ENCODE measurements at places on chromosomes 16 and 17.

GRCh38 chr17:59331929-59332748 is 684 bp downstream of the YPEL2 start:
- no peak for DNase-seq

- no peak for DNase-seq
These were observed 213.9 kb downstream of the MRTFB start for GRCh38 chr16:14284930-14285512.

DNA sequence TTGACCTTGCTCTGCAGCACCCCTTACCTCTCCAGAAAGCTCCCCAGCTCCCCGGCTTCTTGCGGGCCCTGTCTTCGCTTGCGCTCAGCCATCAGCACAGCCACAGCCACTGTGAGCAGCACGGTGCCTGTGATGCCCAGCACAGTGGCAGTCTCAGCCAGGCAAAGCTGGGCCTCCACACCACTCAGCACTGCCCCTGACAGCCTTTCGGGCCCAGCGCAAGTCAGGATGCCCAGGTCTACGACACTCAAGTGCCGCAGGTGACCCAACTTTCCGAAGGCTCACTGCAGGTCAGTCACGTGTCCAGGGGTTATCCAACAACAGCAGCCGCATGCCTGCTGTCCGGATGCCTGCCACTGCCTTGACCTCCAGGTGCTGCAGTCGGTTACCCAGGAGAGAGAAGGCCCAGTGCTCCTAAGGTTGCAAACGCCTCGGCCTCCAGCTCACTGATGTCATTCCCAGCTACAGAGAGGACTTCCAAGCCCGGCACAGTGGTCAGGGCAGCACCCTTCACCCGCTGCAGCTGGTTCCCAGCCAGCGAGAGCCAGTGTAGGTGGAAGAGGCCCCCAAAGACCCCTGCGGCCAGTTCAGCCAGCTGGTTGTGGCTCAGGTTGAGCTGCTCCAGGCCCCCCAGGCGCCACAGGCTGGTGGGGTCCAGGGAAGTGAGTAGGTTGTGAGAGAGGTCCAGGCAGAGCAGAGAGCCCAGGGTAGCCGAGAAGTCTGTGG is 8.9 kb upstream of the TMEM101 start:
- DNase-seq, result no peak

GRCh38 chr16:705431-706188 is at the start of gene FBXL16:
FBXL16 (minus strand) TSS chr16:705801; CDS start chr16:697405, 8,396 bp downstream.
- DNase-seq, result no peak

GRCh38 chr17:13597723-13598347 is 3.9 kb downstream of the HS3ST3A1 start:
- no peak for DNase-seq

DNA sequence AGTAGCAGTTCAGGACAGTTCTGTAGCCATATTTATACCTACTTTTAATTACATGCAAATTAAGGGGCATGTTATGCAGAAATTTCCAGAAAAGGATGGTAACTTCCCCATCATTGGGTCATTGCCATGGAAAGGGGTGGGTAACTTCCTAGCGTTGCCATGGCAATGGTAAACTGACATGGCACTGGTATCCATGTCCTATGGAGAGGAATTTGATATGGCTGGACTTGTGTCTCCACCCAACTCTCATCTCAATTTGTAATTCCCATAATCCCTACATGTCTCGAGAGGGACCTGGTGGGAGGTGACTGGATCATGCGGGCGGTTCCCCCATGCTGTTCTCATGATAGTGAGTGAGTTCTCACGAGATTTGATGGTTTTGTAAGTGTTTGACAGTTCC is 35.6 kb upstream of the CACNG4 start:
- no peak for DNase-seq

- no peak for DNase-seq
These were observed 23.2 kb downstream of the DYNC1LI2 start for GRCh38 chr16:66728117-66728787.

DNA sequence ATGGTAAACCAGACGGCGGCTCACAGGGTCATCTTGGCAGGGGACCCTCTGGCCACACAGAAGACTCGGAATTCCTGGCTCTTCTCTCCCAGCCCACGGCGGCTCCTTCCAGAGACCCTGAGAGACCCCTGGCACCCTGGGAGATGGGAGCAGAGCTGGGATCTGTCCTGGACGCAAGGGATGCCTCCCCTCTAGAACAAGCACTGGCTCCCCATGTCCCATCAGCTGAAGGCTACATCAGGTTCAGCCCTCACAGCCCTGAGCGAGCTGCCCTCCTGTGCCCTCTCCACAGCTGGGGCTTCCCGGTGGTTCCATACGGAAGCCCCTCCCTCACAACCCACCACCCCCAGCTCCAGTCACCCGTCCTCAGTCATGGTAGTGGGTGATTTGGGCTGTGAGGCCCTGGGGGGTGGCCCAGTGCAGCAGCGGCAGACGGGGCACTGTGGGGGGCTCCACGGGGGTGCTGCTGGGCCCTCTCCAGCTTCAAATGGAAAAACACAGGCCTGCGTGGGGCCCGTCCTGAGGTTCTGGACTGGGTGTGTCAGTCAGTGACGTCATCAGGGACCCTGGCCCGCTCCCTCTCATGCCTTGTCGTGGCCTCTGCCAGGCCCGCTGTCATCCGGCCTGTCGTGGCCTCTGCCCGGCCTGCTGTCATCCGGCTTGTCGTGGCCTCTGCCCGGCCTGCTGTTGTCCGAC is 13.0 kb upstream of the CBFA2T3 start:
- no peak for DNase-seq

DNA sequence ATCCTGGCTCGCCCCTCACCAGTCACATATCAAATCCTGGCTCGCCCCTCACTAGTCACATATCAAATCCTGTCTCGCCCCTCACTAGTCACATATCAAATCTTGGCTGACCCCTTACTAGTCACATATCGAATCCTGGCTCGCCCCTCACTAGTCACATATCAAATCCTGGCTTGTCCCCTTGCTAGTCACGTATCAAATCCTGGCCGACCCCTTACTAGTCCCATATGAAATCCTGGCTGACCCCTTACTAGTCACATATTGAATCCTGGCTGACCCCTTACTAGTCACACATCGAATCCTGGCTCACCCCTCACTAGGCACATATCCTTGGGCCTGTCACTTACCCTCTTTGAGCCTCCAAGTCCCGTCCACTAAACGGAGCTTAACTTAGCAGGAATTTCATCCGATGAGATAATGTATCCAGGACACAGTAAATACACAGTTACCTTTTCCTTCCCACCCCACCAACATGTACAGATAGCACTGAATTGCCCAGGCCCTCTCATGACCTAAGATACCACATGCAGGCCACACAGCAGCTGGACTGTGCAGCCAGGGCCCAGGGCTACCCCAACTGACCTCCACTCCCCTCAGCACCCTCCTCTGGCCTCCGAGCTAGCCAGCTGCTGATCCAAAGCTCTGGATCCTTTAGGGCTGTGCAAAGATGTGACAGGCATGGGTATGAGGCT is 157.8 kb upstream of the RPH3AL start:
- DNase-seq, result no peak

- DNase-seq, result no peak
These were observed 399.1 kb upstream of the CDH5 start for GRCh38 chr16:65967376-65967775.

- DNase-seq, result no peak
These were observed 2.0 kb downstream of the RHBDF2 start for GRCh38 chr17:76499267-76499667.

DNA sequence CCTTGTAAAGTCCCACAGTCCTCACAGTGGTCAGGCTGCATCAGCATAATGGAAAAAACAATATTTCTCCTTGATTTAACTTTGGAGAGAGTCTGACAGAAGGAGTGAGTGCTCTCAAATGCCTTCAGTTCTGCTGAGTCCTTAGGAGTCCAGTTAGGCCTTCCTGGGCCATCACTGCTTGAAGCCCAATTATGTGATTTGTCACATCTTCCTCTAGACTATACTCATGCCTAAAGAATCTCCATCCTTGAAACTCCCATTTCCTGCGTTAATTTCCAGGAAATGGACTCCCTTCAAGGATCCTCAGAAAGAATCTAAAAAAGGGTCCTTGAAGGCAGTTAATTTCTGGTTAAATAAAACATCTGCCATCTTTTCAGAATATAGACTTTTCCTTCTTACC is 52.8 kb downstream of the SLFN5 start:
- DNase-seq, result no peak

DNA sequence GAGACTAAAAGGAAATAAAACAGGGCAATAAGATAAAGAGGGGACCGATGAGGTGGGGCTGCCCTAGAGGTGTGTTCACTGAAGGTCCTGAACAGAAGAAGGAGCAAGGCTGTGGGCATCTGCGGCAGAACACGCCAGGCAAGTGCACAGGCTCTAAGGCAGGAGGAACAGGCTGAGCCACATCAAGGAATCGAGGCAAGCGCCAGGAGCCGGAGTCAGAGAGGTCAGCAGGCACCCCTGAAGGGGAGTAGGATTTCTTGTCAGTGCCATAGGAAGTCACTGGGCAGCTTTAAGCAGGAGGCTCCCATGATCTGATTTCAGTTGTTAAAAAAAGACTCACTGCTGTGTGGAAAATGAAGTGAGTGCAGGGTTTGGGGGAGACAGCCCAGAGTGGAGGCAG is 186.5 kb downstream of the KATNIP start:
- no peak for DNase-seq

GRCh38 chr16:27332105-27332504 is 18.3 kb downstream of the IL4R start:
- DNase-seq, result no peak

- DNase-seq, result no peak
These were observed 723.4 kb downstream of the MAF start for GRCh38 chr16:78877114-78877655.

DNA sequence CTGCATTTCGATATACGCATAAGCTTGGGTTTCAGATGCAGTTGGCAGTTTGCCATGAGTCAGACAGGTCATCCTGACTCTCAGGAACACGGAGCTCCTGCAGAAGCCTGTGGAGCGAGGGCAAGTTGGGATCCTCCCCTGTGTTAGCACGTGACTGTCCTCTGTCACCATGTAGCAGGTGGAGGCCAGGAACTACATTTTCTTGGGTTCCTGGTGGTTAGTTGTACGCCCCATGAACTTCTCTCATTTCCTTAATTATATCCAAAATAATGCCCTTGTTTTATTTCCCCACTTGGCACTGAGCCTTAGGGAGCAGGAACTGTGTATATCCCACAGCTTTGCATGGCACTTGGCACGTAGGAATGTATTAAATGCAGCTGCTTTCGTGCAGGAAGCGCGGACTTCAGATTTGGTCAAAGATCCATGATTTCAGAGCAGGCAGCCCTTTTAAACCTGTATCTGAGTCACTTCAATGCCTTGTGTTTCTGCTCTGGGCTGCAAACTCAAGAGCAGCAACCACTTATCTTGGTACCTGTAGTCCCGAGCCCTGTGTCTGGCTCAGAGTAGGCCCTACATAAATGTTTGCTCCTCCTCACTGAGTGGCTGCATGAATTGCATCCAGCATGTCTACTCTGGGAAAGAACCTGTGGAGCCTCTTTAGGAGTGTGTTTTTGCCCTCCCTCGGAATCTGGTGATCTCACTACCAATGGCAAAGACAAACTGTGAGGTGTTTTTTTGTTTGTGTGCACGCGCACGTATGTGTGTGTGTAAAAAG is 428.4 kb downstream of the MAF start:
- DNase-seq, result no peak

GRCh38 chr17:9755083-9755482 is 36.3 kb downstream of the DHRS7C start:
- DNase-seq, result no peak

DNA sequence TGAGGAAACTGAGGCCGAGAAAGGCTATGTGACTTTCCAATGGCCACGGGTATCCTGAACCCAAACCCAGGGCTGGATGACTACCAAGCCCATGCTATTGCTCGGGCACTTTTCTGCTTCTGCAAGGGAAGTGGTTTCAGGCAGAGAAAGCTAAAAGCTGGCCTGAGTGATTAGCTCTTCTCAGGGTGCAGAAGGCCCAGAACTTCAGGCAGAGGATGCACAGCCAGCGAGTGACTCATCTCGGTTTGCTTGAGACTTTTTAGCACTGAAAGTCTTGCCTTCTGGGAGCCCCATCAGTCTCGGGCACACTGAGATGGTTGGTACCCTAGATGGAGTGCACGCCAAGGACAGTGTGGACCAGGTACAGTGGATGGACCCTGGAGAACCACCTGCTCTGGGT is 129.5 kb upstream of the SDK2 start:
- DNase-seq, result no peak

- no peak for DNase-seq
These were observed 192.3 kb upstream of the MAF start for GRCh38 chr16:79792664-79793351.

GRCh38 chr17:2931876-2932275 is 131.5 kb downstream of the OR1D5 start:
- DNase-seq, result no peak

GRCh38 chr16:57345021-57345420 is 13.6 kb upstream of the CCL22 start:
- DNase-seq, result no peak

DNA sequence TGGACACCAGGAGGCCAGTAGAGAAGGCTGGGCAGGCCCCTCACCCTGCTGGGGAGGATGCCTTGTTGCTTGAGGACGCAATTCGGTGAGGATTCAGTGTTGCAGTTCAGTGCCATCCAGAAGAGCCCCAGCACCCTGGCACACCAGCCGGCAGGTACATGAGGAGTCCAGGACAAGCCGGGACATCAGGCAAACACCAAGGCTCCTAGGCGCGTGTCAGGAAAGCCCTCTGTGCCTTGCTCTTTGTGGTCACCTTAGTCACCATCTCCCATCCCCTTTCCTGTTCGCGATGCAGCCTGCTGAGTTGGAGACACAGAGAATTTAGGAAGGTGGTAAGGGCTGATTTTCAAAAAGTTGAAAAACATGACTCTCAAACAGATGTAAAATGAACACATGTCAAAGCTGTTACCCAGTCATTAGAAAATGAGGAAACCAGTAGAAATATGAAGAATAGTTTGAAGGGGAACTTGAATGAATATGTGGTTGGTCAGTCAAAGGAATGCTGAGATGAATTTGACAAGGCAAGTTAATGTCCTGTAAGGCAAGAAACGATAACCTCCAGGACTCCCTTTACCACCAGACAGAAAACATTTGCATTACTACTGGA is 2.3 kb upstream of the NCBP3 start:
- no peak for DNase-seq

DNA sequence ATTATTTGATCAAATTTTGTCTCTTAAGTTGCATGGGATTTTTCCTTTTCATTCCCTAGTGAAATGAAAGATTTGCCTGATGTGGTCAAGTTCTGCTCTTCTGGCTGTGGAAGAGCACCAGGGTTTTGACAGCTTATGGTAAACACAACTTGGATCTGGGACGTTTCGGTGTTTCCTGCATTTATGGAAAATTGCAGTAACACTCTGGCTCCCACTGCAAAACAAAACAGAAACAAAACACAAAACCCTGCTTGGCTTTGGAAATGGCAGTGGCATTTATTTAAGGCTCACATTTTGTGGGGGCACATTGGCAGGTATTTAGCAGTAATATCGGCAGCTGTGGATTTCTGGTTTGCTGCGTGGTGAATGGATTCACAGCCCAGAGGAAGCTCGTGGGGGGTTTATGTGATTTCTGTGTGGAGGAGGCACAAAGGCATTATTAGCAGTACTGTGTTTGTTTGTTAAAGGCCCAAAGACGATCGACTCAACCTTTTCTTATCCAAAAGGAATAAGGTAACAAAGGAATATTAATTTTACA is 377.8 kb downstream of the SNX29 start:
- no peak for DNase-seq

- DNase-seq, result no peak
These were observed 1.4 kb downstream of the TRAF4 start for GRCh38 chr17:28744972-28745785.
